ENCODE measurements at places on chromosomes 5 and 9.

DNA sequence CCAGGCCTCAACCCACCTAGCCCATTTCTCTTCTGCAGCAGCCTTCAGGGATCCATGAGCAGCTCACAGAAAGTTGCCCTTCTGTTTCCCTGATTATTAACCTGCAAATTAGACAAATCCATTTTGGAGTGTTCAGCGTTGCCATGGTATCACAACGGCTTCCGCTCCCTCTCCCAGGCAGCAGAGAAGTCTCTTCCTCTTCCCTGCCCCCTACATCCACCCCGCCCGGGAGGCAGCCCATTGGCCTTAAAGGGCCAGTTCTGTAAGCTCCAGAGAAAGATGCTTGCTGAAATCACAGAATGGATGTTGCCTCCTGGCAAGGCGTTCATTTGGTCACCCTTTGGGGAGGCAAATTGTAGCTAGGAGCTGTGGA, 47.7 kb upstream of the BOD1 start:
- no peaks in the 10 kb centered on the region for H3K36me3 ChIP-seq
- H3K4me1 ChIP-seq: peaks cover 9% of the 10 kb centered on the region
- H3K4me3 ChIP-seq: peak overlapping the region; percentile 15
- peaks cover 5% of the 10 kb centered on the region for H3K27me3 ChIP-seq
- DNase-seq: no peak

DNA sequence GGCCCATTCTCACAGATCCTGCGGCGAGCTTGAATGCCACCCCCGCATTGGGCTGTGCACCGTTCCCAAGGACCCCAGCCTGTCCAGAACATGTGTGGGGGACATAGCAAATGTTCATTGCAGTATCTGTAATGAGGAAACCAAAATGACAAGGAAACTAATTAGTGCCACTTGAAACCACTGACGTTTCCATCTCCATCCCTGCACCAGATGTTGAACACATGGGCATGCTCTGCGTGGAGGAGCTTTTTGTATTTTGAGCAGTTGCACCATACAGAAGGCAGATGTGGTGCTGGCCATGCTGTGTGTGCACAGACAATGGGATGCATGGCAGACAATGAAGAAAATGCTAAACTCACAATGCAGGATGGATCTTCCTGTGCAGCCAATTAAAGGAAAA, 437.7 kb downstream of the SEMA5A start:
- no peak overlapping the region for H3K4me3 ChIP-seq
- H3K36me3 ChIP-seq: no peaks in the 10 kb centered on the region
- no peaks in the 10 kb centered on the region for H3K4me1 ChIP-seq

DNA sequence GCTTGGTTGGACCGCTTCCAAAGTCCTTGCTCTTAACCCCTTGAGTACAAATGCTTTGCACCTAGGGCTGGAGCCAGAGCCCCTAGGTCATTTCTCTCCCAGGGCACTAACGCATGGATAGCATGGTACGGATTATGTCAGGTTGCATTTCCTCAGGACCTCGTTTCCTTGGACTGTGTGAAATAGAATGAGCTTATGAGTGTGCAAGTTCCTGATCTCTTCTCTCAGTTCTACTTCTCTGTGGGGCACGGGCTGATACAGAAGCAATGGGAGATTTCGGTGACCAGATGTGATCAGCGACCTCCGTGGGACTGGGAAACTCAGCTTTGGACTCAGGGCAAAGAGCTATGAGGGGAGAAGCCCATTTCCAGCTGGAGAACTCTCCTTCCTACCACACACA, 14.2 kb downstream of the SPARC start:
- no peaks in the 10 kb centered on the region for H3K36me3 ChIP-seq
- DNase-seq: no peak
- H3K4me1 ChIP-seq: peaks cover 2% of the 10 kb centered on the region
- peaks cover 6% of the 10 kb centered on the region for H3K27me3 ChIP-seq
- no peak overlapping the region for H3K27ac ChIP-seq

DNA sequence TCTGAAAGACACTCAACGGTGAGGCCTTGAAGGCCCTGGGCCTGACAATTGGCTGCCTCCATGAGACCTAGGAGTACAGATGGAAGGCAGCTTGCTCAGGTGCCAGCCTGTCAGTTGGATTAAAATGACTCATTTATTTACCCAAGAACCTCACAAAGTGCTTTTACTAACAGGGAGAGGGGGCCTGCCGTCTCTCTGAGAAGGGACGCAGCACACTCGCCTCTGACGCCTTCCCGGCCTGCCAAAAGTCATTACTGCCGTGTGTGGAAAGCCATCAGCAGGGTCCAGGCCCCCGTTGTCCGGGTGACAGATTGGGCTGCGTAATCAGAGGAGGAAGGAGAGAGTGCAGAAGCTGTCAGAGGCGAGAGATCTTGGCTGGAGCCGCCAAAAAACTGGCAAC, 32.4 kb downstream of the DDX31 start:
- peaks cover 73% of the 10 kb centered on the region for H3K36me3 ChIP-seq
- DNase-seq: no peak
- H3K4me1 ChIP-seq: no peaks in the 10 kb centered on the region

GRCh38 chr5:107389130-107389774, 281.5 kb downstream of the EFNA5 start:
- H3K27ac ChIP-seq: peak overlapping the region; percentile 31
- H3K4me3 ChIP-seq: peak overlapping the region; percentile 63
- H3K36me3 ChIP-seq: no peaks in the 10 kb centered on the region
- peak; percentile 29 for DNase-seq
- H3K27me3 ChIP-seq: no peaks in the 10 kb centered on the region
- H3K4me1 ChIP-seq: peaks cover 23% of the 10 kb centered on the region

DNA sequence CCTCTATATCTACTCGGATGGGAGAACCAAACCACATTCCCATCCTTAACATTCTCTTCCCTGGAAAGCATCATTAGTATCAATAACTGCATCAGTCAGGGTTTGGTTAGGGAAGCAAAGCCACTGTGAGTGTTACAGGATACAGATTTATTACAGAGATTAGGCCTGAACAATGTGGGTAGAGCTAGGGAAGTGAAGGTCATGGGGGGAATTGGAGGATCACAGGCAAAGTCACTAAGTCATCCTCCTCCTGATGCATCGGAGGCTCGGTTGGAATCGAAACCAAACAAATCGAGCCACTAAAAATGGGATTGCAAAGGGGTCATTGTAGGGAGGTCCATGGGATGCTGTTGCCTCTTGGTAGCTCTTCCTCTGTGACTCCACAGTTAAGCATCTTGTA, 61.8 kb upstream of the ZBTB43 start:
- peaks cover 18% of the 10 kb centered on the region for H3K4me1 ChIP-seq
- DNase-seq: no peak
- peaks cover 5% of the 10 kb centered on the region for H3K27me3 ChIP-seq
- H3K36me3 ChIP-seq: no peaks in the 10 kb centered on the region
- no peak overlapping the region for H3K27ac ChIP-seq
